ENCODE measurements at places on chromosomes 6 and 20.

- DNase-seq: no peak
These were observed 70.4 kb upstream of the SIRPA start for GRCh38 chr20:1824834-1825233.

- DNase-seq: no peak
These were observed 1838.1 kb upstream of the DEFB115 start for GRCh38 chr20:29419378-29419777.

GRCh38 chr6:150841189-150841588 is 24.3 kb upstream of the MTHFD1L start:
- no peak for DNase-seq

DNA sequence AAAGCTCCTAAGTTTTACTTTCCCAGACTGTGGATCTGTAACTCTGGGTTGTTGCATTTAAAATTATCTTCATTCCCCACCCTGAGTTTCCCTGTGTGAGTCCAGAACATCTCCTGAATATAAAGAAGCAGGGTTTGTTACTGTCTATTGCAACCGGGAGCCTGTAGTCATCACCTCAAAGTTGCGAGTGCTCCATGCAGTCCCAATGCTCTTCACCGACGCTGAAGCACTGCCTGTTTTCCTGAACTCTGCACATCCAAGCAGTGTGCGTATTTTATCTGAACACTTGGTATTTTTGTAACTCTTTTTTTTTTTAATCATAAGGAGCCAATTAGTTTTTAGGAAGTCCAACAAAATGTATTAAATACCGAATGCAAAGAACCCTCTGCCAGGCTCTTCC is 907 bp upstream of the HLA-B start:
- no peak for DNase-seq

DNA sequence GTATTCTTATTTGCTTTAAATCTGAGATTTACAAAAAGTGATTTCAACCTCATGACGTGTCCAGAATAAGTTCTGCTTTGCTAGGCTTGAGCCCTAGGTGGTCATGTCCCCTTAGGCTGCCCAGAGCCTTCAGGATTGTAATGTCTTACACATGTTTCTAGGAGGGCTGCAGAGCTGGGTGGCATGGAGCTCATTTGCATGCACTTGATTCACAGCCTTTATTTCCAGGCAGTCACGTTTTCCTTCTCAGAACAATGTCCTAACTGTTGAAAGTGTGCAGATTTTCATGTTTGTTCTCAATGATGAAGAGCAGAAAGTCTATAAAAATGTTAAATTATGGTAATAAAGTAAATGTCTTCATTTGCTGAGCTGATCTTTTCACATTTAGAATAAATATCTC is 448.6 kb upstream of the SOX4 start:
- DNase-seq: no peak

- no peak for DNase-seq
These were observed 721.8 kb downstream of the PHF3 start for GRCh38 chr6:64357430-64357829.

GRCh38 chr6:96467814-96468213 is 53.8 kb upstream of the UFL1 start:
- DNase-seq: no peak

DNA sequence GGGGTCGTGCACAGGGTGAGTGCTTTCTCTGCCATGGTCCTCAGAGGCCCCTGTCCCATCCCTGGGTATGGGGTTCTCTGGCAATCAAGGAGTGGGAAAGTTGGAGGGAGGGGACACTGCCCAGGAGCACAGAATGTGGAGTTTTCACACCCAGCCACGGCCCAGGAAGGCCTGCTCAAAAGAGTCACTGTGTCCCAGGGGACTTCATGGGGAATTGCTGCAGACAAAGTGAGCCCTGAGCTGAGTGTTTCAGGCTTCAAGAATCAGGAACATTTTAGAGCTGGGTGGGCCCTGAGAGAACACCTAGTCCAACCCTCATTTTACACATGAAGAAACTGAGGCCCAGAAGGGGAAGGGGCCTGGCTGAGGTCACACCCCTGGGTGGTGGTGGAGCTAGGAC is 5.7 kb downstream of the MAPK13 start:
- DNase-seq: no peak

GRCh38 chr6:41442352-41442672 is 103.9 kb upstream of the FOXP4 start:
- no peak for DNase-seq

- DNase-seq: no peak
These were observed 35.6 kb upstream of the GATA5 start for GRCh38 chr20:62511300-62511914.

DNA sequence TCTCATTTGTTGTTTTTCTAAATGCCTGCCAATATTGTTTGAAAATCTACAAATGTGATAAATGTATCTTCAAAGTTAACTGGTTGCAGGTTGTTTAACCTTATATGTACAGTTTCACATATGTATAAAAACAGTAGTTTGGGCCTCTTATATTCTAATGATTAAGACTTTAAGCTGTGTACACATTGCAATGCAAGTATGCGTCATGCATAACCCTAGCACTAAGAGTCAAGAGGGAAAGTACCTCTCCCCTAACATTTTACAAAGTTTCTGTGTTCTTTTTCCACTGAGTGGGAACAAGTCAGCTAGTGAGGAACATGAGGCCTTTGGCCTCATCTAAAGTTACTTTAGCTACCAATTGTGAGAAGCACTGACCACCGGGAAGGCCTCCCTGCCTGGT is 25.7 kb upstream of the MICB start:
- DNase-seq: no peak

- no peak for DNase-seq
These were observed 14.8 kb upstream of the OVOL2 start for GRCh38 chr20:18072532-18072931.

DNA sequence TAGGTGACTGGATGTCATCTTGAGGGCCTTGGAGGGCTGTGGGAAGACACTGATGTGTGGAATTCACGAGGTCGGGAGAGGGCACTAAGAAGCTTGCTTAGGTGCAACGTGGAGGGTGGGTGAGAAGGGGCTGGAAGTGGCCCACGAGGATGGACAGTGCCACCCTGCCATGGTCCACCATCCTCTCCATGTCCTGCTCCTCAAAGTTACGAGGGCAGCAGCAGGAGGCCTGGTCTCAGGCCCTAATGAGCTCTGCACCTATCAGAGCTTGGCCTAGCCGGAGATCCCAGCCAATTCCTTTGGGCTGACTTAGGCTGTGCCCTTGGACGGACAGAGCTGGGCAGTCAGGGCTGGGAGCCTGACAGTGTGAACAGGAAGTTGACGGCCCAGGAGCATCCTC is 27.8 kb upstream of the SCRT2 start:
- no peak for DNase-seq

GRCh38 chr6:378090-378957 is 13.2 kb upstream of the IRF4 start:
- DNase-seq: no peak
